GM23338 (cell line): ENCODE measurements at places on chromosomes 2 and 18. TPM values are rescaled to one million over a fixed set of nuclear protein-coding genes. Genes with fewer than 3 reads are reported as not detected.

GRCh38 chr18:7945882-7946281 is 378.8 kb downstream of the PTPRM start:
- H3K36me3 ChIP-seq: no peaks in the 10 kb centered on the region
- H3K4me1 ChIP-seq: no peaks in the 10 kb centered on the region
- DNase-seq: no peak
- H3K4me3 ChIP-seq: no peak overlapping the region
- no peak overlapping the region for H3K27ac ChIP-seq
- H3K27me3 ChIP-seq: no peaks in the 10 kb centered on the region

GRCh38 chr2:120684289-120685065 is 51.2 kb upstream of the GLI2 start:
- H3K27me3 ChIP-seq: peaks cover 3% of the 10 kb centered on the region; the same call in 1 of the 2 replicates
- no peak overlapping the region for H3K4me3 ChIP-seq
- no peaks in the 10 kb centered on the region for H3K36me3 ChIP-seq
- H3K4me1 ChIP-seq: no peaks in the 10 kb centered on the region

DNA sequence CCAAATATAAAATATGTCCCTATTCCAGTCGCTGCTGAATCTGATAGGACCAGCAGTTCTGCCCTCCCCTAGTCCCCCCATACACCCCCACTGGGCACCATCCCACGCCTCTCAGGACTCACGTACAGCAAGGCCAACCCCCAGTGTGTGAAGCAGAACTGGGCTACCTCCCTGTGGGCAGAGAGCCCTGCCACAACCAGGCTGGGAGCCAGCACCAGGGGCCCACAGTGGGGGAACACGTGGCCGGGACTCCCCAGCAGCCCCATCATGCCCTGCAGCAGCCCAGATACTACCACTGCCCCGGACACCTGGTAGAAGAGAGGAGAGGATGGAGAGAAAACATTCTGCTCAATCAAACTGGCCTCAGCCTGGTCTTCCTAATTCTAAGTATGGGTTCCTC is 1.3 kb downstream of the SLC23A3 start:
- no peaks in the 10 kb centered on the region for H3K4me1 ChIP-seq
- H3K27ac ChIP-seq: no peak overlapping the region
- H3K27me3 ChIP-seq: no peaks in the 10 kb centered on the region
- H3K4me3 ChIP-seq: no peak overlapping the region
- no peaks in the 10 kb centered on the region for H3K36me3 ChIP-seq
- DNase-seq: no peak

- 0 out of 2 replicates have a peak, but pooled peaks cover 3% of the 10 kb centered on the region for H3K27me3 ChIP-seq
- no peak overlapping the region for H3K4me3 ChIP-seq
- peaks cover 14% of the 10 kb centered on the region for H3K36me3 ChIP-seq
- H3K4me1 ChIP-seq: peaks cover 8% of the 10 kb centered on the region
Observed at GRCh38 chr2:196131949-196132925, 39.1 kb downstream of the STK17B start.

Gene ST6GAL2
- 13.2 and 13.4 TPM in 2 replicates for polyA plus RNA-seq

Gene IL18R1
- polyA plus RNA-seq: 0.39 TPM in 1 of 2 replicates, not detected in the other

Gene NT5DC4
- not detected in 2 replicates for polyA plus RNA-seq

DNA sequence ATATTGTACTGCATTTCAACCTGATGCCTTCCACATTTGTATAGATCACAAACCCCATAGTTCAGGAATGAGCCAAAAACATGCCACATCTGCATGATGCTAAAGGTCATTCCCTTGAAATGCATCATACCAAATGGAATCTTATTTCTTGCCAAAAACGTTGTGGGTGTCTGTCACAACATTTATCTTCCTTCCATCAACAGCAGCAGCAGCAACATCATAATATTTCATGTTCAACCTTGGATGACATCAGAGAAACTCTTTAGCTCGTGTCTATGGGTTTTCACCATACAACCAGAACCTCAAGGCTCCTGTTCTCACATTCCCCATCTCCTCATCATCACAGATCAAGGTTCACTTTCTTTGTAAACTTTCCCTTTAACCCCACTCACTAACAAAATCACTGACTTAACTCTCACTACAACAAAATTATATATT is 221.3 kb upstream of the CTAGE1 start:
- no peaks in the 10 kb centered on the region for H3K4me1 ChIP-seq
- H3K36me3 ChIP-seq: no peaks in the 10 kb centered on the region
- H3K27ac ChIP-seq: no peak overlapping the region
- DNase-seq: no peak
- no peak overlapping the region for H3K4me3 ChIP-seq

DNA sequence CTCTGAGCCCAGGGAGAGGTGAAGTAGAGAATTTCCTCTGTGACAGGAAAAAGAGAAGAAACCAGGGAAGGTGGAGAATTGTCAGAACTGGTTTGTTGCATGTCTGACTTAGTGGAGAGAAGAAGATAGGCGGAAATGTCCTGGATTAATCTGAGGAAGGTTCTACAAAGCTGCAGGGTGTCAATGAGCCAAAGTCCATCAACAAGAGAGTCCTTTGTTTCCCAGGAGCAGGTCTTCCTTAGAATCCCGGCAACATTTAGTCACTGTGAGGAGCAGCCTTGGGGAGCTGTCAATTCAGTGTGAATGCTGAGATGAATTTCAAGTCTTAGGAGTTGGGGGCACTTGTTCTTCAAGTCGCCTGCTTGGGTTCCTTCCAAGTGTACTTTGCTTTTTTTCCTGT is 88.4 kb upstream of the CELF4 start:
- 0 out of 2 replicates have a peak, but pooled peaks cover under 1% of the 10 kb centered on the region for H3K36me3 ChIP-seq
- no peaks in the 10 kb centered on the region for H3K27me3 ChIP-seq
- no peak overlapping the region for H3K27ac ChIP-seq
- no peak overlapping the region for H3K4me3 ChIP-seq
- DNase-seq: no peak

DNA sequence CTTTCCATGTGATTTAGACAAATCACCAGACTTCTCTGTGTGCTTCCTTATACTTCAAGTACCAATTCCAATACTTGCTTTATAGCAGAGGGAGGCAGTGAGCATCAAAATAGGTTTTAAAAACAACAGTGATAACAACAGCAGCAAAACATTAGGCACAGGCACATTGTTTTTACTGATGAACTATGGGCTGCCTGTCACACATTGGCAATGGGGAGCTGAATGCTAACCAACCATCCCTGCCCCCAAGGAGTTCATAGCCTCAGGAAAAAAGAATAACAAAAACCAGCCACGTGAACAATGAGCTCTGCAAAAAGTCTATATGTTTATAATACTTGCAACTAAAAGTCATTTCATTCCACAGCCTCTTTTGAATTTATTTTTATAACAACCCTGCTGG is 287.9 kb upstream of the TRIB2 start:
- no peaks in the 10 kb centered on the region for H3K27me3 ChIP-seq
- no peaks in the 10 kb centered on the region for H3K36me3 ChIP-seq
- H3K27ac ChIP-seq: 0 out of 2 replicates have a peak overlapping the region, but pooled peaks have one; percentile 10
- peak; percentile 4 for DNase-seq

DNA sequence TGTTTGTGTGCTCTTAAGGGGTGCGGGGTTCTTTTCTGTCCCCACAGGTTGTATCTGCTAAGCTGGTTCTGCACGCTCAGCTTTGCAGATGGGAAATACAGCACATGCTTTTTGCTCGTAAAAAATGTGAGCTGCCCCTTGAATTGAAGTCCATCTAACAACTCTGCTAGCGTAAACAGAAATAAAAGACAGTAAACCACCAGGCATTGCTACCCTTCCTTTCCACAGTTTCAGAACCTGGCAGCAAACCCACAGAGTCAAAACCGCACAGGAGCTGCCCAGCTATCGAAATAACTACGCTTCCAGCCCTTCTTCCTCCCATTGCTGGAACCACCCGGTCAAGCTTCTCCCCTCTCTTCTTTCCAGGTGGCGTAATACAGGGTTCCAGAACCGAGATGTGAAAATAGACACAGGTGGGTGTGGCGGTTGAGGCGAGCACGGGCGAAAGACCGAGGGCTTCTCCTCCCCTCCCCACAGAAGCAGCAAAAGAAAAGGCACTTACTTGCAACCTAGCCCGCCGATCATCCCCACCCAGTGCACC is 479 bp downstream of the SCN9A start:
- no peaks in the 10 kb centered on the region for H3K27me3 ChIP-seq
- no peaks in the 10 kb centered on the region for H3K36me3 ChIP-seq
- no peak overlapping the region for H3K27ac ChIP-seq
- peak; percentile 32 for DNase-seq
- H3K4me1 ChIP-seq: peaks cover 31% of the 10 kb centered on the region

DNA sequence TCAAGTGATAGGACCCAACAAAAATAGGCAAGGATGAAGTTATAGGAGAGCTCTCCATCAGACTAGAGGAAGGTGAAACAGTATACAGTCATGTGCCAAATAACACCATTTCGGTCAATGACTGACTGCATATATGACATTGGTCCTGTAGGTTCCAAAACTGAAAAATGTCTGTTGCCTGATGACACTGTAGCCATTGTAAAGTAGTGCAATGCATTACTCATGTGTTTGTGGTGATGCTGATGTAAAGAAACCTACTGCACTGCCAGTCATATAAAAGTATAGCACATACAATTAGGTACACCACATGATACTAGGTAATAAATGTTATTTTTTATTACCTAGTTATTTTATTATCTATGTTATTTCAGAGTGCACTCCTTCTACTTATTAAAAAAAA is 147.9 kb downstream of the GREB1L start:
- no peaks in the 10 kb centered on the region for H3K36me3 ChIP-seq
- H3K4me1 ChIP-seq: no peaks in the 10 kb centered on the region
- no peak overlapping the region for H3K27ac ChIP-seq
- peaks cover 96% of the 10 kb centered on the region for H3K27me3 ChIP-seq
- DNase-seq: no peak
- H3K4me3 ChIP-seq: no peak overlapping the region

- H3K36me3 ChIP-seq: no peaks in the 10 kb centered on the region
- peaks cover 8% of the 10 kb centered on the region for H3K4me1 ChIP-seq
- no peak for DNase-seq
- no peak overlapping the region for H3K4me3 ChIP-seq
- H3K27me3 ChIP-seq: peaks cover 14% of the 10 kb centered on the region
- H3K27ac ChIP-seq: no peak overlapping the region
Observed at GRCh38 chr2:30448866-30449265, 1.8 kb downstream of the LCLAT1 start.

GRCh38 chr18:72542984-72543356 is 1.2 kb downstream of the CBLN2 start:
- DNase-seq: peak; percentile 13
- peaks cover 58% of the 10 kb centered on the region for H3K27me3 ChIP-seq
- no peak overlapping the region for H3K27ac ChIP-seq
- peak overlapping the region; percentile 39; the same call in 1 of the 2 replicates for H3K4me3 ChIP-seq
- no peaks in the 10 kb centered on the region for H3K4me1 ChIP-seq
- H3K36me3 ChIP-seq: no peaks in the 10 kb centered on the region; the same call in 1 of the 2 replicates

GRCh38 chr2:241767464-241768250 is 9.0 kb upstream of the GAL3ST2 start:
- H3K27ac ChIP-seq: no peak overlapping the region
- H3K4me3 ChIP-seq: no peak overlapping the region
- H3K36me3 ChIP-seq: no peaks in the 10 kb centered on the region
- DNase-seq: no peak
- H3K27me3 ChIP-seq: no peaks in the 10 kb centered on the region

DNA sequence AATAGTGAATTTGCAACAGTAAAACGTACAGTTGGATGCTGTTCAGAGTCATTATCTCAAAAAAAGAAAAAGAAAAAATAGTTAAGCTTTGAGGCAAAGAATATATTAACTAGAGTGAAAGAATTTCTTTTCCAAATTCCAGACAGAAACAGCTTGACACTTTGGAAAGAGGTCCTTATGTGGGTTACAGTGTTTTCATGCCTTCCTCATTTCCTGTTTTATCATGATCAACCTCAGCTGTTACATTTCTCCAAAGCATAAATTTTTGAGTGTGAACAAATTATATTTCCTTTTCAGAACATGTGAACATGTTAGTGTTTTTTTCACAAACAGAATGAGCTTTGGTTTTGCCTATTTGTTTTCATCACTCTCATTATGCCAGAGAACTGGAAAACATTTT is 13.6 kb downstream of the FRZB start:
- no peaks in the 10 kb centered on the region for H3K36me3 ChIP-seq
- H3K27ac ChIP-seq: no peak overlapping the region
- no peak overlapping the region for H3K4me3 ChIP-seq

Gene GNLY
- polyA plus RNA-seq: not detected in 2 replicates

- H3K27me3 ChIP-seq: no peaks in the 10 kb centered on the region
- H3K36me3 ChIP-seq: no peaks in the 10 kb centered on the region
- peaks cover 15% of the 10 kb centered on the region; the same call in 1 of the 2 replicates for H3K4me1 ChIP-seq
Observed at GRCh38 chr2:143229411-143229810, 100.2 kb downstream of the ARHGAP15 start.

- no peaks in the 10 kb centered on the region for H3K36me3 ChIP-seq
- peaks cover 5% of the 10 kb centered on the region; the same call in 1 of the 2 replicates for H3K4me1 ChIP-seq
- no peaks in the 10 kb centered on the region for H3K27me3 ChIP-seq
- H3K4me3 ChIP-seq: no peak overlapping the region
Observed at GRCh38 chr2:38892819-38893218, 3.1 kb downstream of the ARHGEF33 start.

GRCh38 chr18:9890196-9890595 is 4.4 kb downstream of the TXNDC2 start:
- no peaks in the 10 kb centered on the region for H3K4me1 ChIP-seq
- H3K27me3 ChIP-seq: no peaks in the 10 kb centered on the region
- H3K4me3 ChIP-seq: no peak overlapping the region
- no peak for DNase-seq

- peak overlapping the region; percentile 52; the same call in 1 of the 2 replicates for H3K27ac ChIP-seq
- peaks cover 23% of the 10 kb centered on the region for H3K27me3 ChIP-seq
- no peaks in the 10 kb centered on the region for H3K36me3 ChIP-seq
- peaks cover 10% of the 10 kb centered on the region for H3K4me1 ChIP-seq
- DNase-seq: peak; percentile 84
- H3K4me3 ChIP-seq: peak overlapping the region; percentile 95
Observed at GRCh38 chr2:84906900-84907714, 1.7 kb downstream of the TMSB10 start.

DNA sequence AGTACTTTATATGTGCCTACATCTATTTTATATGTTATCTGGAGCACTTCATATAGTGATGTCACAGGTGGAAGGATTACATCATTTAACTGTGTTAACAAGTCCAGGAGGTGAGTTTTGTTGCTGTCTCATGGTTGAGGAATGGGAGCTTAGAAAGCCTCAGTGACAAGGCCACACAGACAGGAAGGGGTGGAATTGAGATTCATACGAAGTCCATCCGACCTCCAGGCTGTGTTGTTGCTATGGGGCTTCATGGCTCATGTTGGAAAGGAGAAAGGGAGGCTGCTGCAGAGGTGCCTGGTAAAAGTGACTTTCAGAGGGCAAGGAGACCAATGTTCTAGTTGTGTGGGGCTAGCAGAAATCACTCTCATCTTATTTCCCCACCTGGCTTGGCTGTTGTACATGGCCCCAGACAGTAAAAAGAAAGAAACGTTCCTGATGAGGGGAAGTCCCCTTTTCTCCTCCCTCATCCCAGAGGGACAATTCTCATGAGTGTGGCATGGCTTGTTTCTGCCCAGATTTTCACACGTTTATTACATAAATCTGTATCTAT is 31.0 kb upstream of the GREB1 start:
- H3K4me1 ChIP-seq: peaks cover 18% of the 10 kb centered on the region
- H3K27me3 ChIP-seq: no peaks in the 10 kb centered on the region

GRCh38 chr2:85468704-85469349 is 50.3 kb downstream of the SH2D6 start:
- H3K4me3 ChIP-seq: no peak overlapping the region
- DNase-seq: peak; percentile 83
- no peaks in the 10 kb centered on the region for H3K36me3 ChIP-seq
- peaks cover 12% of the 10 kb centered on the region for H3K4me1 ChIP-seq
- H3K27me3 ChIP-seq: no peaks in the 10 kb centered on the region

- H3K27me3 ChIP-seq: no peaks in the 10 kb centered on the region
- H3K4me3 ChIP-seq: no peak overlapping the region
- no peaks in the 10 kb centered on the region for H3K4me1 ChIP-seq
Observed at GRCh38 chr2:129273266-129274037, 706.0 kb upstream of the RAB6C start.
